ENCODE measurements at places on chromosomes 13 and 19. TPM values are rescaled to one million over a fixed set of nuclear protein-coding genes. Genes with fewer than 3 reads are reported as not detected.

The FGF9 gene
- under 0.01 TPM for total RNA-seq

The FFAR2 gene
- total RNA-seq, result not detected

The SBK3 gene
- not detected for total RNA-seq

The NPAS1 gene
- total RNA-seq, result 0.46 TPM

The FAM83E gene
- total RNA-seq, result 0.08 TPM

The GPC5 gene
- total RNA-seq, result not detected

The PCDH20 gene
- total RNA-seq, result 0.04 TPM

The TEX101 gene
- not detected for total RNA-seq

The CEACAM8 gene
- total RNA-seq, result not detected

The SIGLEC11 gene
- total RNA-seq, result not detected

The ADGRE2 gene
- total RNA-seq, result 2.5 TPM

The LRG1 gene
- not detected for total RNA-seq

The HS6ST3 gene
- total RNA-seq, result not detected

The FGF14 gene
- total RNA-seq, result not detected

Data from hair follicular keratinocyte (primary cell).